H4 (cell line): ENCODE measurements at places on chromosomes 13 and 19.

- peak; percentile 39 for DNase-seq
These were observed 5.2 kb upstream of the MLNR start for GRCh38 chr13:49214917-49215376.

DNA sequence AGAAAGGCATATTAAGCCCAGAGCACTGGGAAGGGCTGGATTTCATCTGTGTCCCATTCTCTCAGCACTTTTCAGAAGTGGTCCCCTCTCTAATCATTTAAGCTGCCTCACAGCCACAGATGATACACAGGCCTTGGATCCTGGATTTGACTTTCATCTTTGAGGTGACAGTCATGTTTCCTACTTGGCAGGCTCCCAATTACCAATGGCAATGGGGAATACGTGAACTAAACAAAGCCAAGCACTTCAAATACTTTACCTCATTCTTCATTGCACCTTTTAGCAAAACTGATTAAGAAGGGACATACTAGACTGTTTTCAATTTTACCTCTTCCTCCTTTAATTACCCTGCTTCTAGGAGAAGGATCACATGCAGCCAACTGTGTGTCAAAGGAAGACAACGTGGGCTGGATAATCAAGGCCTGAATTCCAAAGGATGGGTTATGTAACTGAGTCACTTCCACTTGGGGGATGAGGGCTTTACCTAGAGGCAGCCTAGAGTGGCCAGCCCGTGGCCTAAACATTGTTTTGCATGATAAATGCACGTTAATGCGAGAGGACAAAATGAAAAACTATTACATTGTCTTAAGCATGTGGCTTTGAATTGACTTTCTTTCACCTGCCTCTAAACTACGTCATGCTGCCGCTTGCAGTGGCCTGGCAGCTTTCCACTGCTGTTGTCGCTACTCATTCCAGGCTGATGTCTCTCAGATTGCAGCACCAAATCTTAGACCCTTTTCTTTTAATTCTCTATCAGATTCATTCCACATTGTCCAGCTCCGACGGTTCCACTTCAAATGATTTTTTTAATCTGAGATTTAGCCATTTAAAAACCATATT, 95.0 kb downstream of the KCTD12 start:
- DNase-seq, result no peak

- no peak for DNase-seq
These were observed 26.4 kb downstream of the C13orf46 start for GRCh38 chr13:113947311-113948033.

GRCh38 chr19:53388904-53389303, 6.0 kb upstream of the ZNF765 start:
- no peak for DNase-seq

DNA sequence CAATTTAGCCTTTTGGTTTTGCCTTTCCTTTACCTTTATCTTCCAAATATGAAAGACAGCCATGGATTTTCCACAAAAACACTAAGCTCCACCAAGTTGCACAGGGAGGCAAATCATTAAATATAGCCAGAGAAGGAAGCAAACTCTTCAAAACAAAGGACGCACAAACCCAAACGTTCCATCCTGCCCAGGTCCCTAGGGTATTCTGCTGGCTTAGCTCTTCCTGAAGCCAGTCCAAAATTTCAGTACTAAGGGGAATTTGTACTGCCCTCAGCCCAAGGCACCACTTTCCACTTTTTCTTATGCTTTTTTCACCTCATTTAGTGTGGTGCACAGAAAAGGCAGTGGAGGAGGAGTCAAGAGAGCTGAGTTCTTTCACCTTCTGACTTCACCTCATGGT, 169.9 kb downstream of the FLT1 start:
- no peak for DNase-seq

GRCh38 chr19:19033176-19033425, 216 bp downstream of the SUGP2 start:
- DNase-seq, result no peak

- DNase-seq, result no peak
These were observed 5.6 kb upstream of the PRKD2 start for GRCh38 chr19:46722421-46723022.

- no peak for DNase-seq
These were observed 1.9 kb downstream of the BBC3 start for GRCh38 chr19:47228937-47229675.

- no peak for DNase-seq
These were observed 286.6 kb upstream of the TMTC4 start for GRCh38 chr13:100961186-100961585.

- no peak for DNase-seq
These were observed 6.8 kb upstream of the ZNF561 start for GRCh38 chr19:9627856-9628255.

DNA sequence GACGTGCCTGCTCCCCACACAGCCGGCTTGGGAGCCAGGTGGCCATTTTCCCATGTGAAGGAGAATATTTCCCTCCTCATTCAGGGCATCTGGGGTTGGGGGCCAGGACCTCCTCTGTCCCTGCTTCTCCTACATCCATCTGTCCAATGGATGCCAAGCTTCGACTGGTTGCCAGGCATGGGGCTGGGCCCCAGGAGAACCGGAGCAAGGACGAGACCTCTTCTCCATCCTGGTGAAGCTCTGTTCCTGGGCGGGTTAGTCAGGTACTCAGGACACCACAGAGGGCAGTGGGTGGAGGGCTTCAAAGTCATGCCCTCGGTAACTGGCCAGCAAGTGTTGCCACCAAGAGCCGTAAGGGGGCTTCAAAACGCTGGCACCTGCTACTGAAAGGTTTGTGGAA, 22.3 kb upstream of the SLC15A1 start:
- no peak for DNase-seq

DNA sequence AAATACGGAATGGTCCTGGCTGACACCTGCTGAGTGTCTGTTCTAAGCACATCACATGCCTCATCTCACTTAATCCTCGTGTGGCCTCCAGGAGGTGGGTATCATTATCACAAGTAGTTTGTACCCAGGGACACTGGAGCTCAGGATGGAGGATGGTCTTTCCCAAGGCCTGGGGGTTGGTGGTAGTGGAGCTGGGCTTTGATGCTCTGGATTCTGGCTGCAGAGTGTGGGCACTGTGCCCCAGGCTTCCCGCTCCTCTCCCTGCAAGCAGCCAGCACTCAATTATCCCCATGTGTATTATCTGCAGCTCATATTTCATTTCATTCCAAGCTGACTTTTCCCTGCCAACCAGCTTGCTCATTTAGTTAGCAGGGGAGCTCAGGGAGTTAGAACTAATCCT, 52.1 kb downstream of the SIAH3 start:
- no peak for DNase-seq

DNA sequence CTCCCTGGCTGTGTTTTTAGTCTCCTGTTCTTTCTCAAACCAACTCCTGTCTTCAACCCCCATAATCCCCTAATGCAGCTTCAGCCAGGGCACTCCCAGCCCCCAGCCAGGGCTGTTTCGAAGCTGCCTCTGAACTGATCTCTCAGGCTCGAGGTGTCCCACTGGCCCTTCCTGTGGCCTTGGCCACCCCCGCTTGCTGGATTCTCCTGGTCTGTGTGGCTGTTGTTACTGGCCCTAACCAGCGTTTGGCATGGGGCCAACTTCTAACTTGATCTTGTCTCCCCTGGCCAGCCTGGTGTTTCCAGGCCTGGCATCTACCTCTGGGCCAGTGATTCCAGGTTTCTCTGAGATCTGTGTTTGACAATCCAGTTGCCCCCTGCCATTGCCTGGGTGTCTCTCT, 11.0 kb downstream of the XAB2 start:
- DNase-seq, result no peak

DNA sequence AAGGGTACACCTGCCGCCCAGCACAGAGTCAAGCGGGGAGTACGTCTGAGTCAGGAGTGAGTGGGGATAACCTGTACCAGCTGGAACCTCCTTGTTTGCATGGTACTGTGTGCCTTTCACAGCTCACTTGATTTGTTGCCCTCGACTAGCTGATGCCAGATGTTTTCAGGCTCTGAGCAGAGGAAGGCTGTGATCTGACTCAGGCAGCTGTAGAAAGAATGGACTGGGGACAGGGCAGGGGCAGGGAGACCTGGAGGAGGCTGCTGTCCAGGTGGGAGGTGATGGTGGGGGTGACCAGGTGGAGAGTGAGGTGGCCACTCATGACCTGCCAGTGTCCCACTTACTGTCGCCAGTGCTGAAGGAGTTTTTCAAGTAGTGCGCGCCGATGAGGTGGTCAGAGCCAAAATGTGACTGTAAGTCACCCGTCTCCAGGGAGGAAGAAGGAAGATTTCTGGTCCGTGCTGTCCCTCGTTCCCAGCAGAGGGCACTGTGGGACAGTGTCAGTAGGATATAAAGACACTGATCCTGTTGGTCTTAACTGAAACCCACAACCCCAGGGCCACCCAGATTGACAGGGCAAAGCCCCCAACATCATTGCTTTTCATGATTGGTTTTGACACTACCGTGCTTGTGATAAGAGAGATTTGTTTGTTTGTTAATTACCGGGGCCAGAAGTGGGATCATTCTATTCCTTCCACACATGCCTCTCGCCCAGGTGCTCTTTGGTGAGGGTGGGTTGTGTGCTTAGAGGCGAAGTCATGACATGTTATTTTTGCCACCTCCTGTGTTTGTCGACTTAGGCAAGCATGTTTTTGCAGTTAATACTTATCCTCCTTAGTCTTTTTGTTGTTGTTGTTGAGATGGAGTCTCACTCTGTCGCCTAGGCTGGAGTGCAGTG, 128.4 kb downstream of the DPF1 start:
- peak; percentile 67 for DNase-seq

- no peak for DNase-seq
These were observed 27.6 kb downstream of the ZNF607 start for GRCh38 chr19:37691881-37692504.

- DNase-seq, result no peak
These were observed 265.7 kb downstream of the ABCC4 start for GRCh38 chr13:95035311-95036109.

GRCh38 chr19:35641515-35642151, at the start of gene ETV2:
ETV2 (plus strand) TSS chr19:35641745; CDS start chr19:35642461, 716 bp downstream.
- DNase-seq, result no peak

DNA sequence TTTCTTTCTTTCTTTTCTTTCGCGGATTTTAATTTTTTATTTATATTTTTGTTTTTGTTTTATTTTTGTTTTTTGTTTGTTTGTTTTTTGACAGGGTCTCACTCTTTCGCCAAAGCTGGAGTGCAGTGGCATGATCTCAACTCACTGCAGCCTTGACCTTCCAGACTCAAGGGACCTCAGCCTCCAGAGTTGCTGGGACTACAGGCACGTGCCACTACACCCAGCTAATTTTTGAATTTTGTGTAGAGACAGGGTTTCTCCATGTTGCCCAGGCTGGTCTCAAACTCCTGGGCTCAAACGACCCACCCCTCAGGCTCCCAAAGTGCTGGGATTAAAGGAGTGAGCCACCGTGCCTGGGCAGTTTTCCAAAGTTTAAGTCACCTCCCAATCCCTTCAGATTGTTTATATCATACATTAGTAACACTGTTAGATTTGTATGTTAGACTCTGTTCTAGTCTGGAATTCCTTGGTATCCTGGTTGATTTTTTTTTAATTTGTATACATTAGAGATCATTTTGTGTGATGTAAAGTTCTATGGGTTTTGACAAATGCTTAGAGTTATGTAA, 597.3 kb downstream of the DCT start:
- DNase-seq, result peak; percentile 75

- no peak for DNase-seq
These were observed 160.0 kb downstream of the DCT start for GRCh38 chr13:94319501-94319900.

DNA sequence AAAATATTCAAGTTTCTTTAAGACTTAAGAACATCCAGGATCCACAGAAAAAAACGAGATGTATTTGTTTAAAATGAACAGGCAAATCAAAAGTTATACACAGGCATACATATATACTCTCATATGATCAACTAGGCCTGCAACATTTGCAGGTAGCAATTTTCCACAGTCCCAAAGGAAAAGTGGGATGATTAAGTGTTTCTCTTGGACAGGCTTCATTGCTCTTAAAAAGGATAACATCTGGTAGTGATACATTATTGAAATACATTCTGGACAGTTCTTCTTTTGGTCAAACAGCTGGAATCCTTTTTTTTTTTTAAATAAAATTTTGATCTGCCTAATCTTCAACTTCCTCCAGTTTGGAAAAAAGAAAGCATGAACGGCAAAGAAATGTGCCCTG, 114.8 kb upstream of the TDRD3 start:
- DNase-seq, result no peak

DNA sequence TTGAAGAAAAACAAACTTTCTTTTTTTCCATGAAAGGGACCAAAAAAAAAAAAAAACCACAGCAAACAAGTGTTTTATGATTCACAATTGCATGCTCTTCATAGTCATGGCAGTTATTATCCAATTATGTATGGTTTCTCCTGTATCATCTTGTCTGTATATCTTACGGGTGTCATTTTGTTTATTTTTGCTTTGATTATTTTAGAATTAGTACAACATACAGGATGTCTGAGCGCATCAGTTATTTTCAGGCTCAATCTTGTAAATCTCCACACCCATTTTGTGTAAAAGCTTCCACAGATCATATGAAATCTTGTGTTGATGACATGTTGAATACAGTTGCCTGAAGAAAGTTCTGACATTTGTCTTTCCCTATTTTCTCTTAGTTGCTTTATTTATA, 280.3 kb downstream of the KLF5 start:
- DNase-seq, result no peak

DNA sequence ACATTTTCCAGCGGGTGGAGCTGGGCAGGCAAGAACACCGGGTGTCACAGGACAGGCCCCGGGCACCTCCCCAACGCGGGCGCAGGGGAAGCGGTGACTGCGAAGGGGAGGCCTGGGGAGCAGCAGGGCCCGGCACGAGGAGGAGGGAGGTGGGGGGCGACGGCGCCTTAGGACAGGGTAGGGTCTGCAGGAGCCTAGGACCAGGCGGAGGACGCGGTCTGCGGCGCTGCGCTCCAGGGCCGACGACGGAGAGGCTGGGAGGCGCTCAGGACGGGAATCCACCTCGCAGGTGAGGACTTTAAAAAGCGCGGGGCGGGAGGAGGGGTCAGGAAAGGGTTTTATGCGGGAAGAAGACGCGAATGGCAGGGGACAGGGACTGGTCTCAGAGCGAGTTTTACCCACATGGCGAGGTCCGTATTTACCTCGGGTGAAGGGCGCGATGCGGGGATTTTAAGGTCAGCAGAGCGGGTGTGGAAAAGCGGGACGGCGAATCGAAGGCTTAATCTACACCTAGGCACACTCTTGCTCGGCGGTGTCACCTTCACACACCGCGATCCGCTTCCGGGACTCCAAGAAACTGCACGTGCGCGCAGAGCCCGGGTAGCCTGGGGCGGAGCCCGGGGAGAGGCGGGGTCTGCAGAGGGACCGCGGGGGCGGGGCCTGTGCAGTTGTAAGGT, 13.5 kb downstream of the ERVV-2 start:
- no peak for DNase-seq

GRCh38 chr19:55208880-55209692, at the start of gene PTPRH:
PTPRH (minus strand) TSS chr19:55209501; CDS start chr19:55209433, 68 bp downstream.
- DNase-seq, result no peak
